ENCODE measurements at places on chromosomes 7 and 10.

GRCh38 chr7:148058753-148059152 lies 531.8 kb upstream of the C7orf33 start:
- no peak for DNase-seq

GRCh38 chr10:86673827-86674581 lies 5.7 kb downstream of the LDB3 start:
- DNase-seq: no peak

- no peak for DNase-seq
These were observed 38.3 kb upstream of the SLC35B4 start for GRCh38 chr7:134355004-134355525.

GRCh38 chr7:1979591-1980560 lies 252.9 kb downstream of the MAD1L1 start:
- DNase-seq: no peak

GRCh38 chr10:17512341-17513001 lies 58.1 kb upstream of the ST8SIA6 start:
- DNase-seq: peak; percentile 48

DNA sequence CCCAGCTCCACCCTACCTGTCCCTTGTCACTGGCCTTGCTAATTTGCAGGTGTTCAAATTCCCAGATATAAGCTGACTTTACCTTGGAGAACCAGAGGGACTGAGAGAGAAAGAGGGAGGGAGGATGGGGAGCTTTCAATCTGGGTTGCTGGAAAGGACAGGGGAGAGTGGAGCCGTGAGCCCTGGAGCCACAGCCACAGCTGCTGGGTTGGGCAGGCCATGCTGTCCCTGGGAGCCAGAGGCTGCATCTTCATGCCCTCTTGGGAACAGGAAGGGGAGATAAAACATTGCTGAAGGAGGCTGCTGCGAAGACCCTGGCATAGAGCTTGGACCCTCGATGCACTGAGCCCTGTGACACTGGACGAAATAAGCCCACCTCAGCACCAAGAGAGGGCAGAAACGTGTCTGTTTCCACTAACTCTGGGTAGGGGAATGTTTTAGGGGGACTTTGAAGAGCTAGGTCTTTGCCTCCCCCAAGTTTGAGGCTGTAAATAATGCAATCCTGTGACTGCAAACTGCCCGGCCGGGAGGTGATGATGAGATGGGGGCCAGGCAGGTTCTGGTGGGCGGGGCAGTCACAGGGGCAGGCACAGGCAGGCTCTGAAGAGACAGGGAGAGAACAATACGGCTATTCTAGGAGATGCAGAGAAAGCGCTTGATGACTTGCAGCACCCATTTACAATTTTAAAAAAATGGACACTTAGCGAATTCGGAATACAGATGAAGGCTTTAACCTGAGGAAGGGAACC lies 5.8 kb upstream of the JAKMIP3 start:
- DNase-seq: no peak

- no peak for DNase-seq
These were observed 332.4 kb downstream of the PTEN start for GRCh38 chr10:88195841-88196240.

DNA sequence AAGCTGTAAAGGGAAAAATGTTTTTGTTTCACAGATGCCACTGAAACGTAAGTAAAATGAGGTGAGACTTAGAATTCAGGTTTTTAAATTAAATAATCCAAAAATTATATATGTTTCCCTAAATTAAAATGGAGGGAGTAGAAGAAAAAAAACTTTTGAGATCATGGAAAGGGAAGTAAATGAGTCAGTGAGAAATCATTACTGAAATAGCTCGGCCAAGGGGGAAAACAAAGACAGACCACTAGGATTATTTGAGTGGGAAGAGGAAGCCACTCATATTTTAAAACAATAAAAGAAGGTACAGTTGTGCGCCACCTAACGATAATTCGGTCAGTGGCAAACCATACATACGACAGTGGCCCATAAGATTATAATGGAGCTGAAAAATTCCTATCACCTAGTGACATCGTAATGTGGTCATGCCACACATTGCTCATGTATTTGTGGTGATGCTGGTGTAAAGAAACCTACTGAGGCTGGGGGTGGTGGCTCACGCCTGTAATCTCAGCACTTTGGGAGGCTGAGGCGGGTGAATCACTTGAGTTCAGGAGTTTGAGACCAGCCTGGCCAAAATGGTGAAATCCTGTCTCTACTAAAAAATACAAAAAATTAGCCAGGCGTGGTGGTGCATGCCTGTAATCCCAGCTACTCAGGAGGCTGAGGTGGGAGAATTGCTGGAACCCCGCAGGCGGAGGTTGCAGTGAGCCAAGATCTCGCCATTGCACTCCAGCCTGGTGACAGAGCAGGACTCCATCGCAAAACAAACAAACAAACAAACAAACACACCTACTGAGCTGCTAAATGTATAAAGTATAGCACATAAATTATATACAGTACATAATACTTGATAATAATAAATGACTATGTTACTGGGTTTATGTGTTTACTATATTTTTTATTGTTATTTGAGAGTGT lies 64.7 kb downstream of the MKX start:
- peak; percentile 56 for DNase-seq

DNA sequence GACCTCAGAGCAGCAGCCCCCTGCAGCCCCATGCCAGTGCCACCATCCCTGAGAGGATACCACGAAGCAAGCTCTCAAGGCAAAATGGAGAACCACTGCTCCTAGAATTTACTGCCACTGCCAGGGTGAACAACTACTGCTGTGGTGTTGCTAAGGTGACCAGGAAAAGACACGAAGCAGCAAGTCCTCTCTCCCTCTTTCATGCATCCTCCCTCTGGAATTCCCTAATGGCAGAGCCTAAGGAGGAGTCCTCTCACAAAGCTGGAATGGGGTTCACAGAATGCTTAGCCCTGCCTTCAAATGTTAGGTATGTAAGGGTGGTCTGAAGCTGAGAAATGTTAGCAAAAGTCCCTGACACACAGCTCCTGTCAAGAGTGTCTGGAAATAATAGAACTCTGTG lies 35.8 kb upstream of the NPSR1 start:
- no peak for DNase-seq

DNA sequence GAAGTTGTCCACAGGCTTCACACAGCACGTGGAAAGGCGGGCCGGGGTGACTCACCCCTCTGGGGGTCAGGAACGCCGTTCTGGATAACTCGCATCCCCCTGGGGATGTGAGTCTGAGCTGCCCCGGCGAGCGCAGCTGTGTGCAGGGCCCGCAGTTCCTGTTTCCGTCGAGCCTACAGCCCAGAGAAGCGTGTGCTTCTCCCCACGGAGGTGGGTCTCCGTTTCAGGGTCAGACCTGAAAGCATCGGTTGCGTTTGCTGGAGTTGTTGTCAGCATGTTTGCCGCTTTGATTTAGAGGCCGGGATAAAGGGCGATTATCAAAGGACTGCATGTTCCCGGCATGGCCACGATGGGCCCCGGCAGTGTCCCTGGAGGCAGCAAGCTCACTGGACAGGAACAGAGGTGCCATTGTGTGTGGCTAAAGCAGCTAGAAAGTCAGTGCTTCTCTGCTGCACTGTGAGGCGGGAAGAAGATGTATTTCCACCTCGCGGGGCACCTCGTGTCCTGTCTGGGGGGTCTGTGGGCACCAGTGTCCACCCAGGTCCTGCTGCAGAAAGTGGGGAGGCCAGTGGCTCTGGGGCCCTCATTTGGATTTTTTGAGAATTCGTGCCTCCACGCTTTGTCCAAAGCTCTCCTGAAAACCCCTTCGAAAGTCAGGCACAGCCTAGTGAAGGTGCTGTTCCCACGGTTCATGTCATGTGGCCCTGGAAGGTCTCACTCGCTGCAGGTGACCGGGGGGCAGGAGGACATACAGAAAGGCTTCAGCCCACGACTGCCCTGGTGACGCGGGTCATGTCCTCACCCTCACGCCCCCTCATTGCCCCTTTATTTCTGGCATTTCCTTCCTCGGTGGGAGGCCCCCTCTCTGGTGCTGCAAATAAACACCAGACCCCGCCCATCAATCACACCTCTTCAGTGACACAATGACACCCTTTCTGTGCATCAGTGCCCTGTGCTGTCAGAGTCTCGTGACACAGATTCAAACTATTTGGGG lies 27.4 kb upstream of the GDI2 start:
- no peak for DNase-seq

DNA sequence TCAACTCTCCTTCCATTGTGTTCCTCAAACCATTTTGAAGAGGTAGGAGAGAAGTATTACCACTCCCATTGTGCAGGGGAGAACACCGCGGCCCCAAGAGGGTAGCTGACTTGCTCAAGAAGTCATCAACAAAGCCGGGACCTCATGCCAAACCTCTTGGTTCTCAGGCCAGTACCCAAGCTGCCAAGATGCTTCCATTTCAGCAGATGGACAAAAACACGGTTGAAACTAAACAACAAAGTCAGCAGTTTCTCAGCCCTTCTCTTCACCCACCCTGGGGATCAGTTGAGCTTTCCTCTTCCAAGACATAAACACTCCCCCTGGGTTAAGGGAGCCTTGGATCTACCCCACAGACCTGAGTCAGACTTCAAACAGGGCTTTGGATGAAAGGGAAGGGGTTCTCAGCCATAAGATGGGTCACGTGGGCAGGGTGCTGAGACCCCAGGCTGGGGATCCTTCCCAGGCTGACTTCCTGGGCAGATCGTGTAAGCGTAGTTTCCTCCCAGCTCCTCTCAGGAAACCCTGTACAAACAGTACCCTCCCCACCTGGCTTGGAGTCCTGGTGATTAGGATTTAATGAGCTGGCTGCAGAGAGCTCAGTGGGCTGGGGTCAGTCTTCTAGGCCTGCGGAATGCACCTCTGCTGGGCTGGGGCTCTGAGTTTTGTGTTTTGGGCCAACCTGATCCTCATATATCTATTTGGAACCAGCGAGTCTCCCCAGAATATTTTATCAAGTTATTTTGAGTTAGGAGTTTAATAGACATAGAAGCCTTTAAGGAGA lies 27.3 kb downstream of the EMX2 start:
- no peak for DNase-seq

- DNase-seq: peak; percentile 76
These were observed 13.1 kb upstream of the LIPF start for GRCh38 chr10:88651101-88651551.

DNA sequence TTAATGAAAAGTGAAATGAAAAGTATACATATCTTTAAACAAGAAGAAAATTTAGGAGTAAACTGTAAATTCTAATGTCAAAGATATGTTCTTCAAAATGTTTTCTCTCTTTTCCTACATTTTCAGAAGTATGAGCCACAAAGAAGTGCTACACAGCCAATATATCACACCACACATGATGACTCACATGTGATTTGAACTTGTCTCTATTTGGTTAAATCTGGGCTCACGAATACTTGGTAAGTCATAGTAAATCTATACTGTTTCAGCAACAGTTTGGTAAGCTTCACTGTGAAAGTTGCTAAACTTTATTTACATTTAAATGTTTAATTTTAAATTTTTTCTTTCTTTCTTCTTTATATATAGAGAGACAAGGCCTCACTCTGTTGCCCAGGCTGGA lies 380.6 kb upstream of the IGFBP3 start:
- DNase-seq: no peak

DNA sequence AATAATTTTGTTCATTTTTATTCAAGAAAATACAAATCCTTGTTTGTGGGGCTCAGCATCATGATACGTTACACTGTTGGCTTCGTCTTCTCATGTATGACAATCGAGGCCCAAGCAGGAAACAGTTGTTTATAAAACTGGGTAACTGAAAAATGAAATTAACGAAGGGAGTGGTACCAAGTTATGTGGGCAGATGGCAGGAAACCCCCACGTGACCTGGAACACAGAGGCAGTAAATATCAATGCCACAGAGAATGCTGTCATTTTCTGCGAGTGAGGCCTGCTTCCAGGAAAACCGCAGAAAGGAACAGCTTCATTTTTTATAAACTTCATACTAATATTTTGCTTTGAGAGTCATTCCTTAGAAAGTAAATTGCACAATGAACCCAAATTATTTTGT lies 201.0 kb upstream of the ADARB2 start:
- no peak for DNase-seq

DNA sequence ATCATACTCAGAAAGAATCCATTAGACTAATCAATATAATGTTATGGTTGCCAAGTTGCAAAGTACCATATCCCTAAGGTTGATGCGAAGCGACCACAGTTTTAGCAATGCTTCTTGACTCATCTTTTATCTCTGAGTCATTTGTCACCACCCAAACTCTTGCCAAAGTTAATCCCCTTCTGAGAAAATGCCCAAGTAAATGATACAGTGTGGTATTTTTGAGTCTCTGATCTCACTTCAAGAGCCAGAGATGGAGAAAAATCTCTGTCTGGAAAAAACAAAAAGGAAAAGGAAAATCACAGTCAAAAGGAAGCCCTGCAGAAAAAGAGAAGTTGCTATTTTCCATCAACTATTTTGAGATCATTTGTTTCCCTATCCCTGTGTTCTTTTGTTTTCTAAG lies 26.7 kb upstream of the OTUD1 start:
- DNase-seq: peak; percentile 9

DNA sequence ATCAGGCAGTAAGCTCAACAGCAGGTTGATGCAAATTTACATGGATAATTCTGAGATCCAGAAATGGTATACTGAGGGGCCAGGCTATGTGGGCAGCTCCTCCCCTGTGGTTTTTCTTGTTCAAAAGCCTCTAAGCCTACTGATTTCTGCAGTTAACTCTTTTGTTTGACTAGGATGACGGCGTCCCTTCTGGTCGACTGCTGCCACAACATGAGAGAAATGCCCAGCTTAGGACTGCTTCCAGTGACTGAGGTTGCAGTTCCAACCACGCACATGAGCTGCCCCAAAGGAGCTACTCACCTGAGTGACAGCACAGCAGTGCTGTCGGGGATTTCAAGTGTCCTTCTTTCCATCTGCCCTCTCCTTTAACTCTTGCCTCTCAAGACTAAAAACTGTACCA lies 973.0 kb upstream of the GHITM start:
- DNase-seq: peak; percentile 44

GRCh38 chr7:116037401-116037800 lies 6.8 kb upstream of the TFEC start:
- DNase-seq: no peak

- DNase-seq: peak; percentile 56
These were observed 580.1 kb downstream of the CCSER2 start for GRCh38 chr10:84908491-84908890.

DNA sequence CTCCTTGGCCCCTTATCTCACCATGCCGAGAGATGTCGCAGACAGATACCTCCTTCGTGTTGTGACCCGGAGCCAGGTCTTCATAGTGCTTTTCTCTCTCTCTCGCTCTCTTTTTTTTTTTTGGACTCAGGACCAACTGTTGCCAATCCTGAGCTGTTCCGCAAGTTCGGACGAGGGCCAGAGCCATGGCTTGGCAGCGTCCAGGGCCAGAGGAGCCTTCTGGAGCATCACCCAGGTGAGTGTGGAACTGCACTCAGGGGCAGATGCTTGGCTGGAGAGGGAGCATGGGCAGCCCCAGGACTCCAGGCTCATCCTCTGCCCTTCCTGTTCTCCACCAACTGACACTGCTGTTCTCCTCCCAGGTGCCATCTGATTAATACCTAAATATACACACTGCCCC lies 7.8 kb downstream of the ZNF862 start:
- no peak for DNase-seq

- DNase-seq: no peak
These were observed 37.3 kb downstream of the PNLIPRP2 start for GRCh38 chr10:116657863-116658551.

GRCh38 chr7:47465191-47465590 lies 116.7 kb downstream of the TNS3 start:
- no peak for DNase-seq

- DNase-seq: no peak
These were observed 64.1 kb downstream of the AHR start for GRCh38 chr7:17362439-17363105.
